Activated CD4-positive, alpha-beta T cell treated with anti-CD3 and anti-CD28 coated beads for 48 hours (primary cell): ENCODE measurements at places on chromosomes 7 and 10.

GRCh38 chr10:124643330-124644009 lies 100.7 kb downstream of the FAM53B start:
- no peak for DNase-seq

DNA sequence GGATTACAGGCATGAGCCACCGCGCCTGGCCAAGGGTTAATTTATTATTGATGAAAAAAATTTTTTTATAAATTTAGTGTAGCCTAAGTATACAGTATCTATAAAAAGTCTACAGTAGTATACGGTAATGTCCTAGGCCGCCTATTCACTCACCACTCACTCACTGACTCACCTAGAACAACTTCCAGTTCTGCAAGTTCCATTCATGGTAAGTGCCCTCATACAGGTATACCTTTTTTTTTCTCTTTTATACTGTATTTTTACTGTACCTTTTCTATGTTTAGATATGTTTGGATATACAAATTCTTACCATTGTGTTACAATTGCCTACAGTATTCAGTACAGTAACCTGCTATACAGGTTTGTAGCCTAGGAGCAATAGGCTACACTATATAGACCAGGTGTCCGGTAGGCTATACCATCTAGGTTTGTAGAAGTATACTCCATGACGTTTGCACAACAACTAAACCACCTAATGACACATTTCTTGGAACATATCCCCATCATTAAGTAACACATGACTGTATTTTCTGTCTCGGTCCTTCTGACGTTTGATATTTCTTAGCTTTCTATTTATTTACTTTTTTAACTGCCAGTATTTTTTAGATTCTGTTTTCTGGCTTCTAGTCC lies 23.4 kb downstream of the IRF5 start:
- DNase-seq = no peak

DNA sequence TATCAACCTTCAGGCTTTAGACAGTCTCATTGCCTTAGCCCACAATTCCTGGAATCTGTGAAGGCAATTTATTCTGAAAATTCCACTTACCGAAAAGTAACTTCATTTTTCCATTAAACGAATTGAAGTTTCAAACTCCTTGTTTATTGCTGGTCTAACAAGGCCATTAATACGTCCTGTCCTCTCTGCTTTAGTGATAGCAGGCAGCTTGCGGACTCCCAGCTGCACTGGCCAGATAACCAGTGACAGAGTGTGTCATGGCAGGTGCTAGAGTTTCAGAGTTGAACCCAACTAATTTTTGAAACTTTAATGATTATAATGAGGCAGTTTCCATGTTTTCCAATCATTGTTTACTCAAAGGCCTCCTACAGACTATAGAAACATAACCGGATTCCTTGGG lies 31.1 kb downstream of the LOXL4 start:
- DNase-seq = no peak

DNA sequence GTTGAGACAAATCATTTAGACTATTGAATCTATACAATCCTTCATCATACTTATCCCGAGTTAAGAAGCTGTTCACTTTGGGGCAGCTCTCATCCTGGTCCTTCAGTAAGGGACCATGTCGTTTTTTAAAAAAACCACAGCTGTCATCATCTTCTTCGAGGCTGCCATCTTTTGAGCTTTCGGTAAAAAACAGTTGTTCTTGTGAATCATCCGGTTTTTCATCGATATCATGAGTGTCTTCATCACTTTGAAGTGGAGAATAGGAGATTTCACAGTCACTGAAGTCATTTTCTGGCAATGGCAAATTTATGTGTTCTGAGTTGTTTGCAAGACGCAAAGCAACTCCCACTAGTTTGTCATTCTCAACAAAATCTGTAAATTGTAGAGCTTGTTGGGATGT lies 3.9 kb downstream of the DCLRE1A start:
- no peak for DNase-seq

GRCh38 chr10:44788147-44789129 lies 122.7 kb upstream of the TMEM72 start:
- no peak for DNase-seq

- no peak for DNase-seq
Observed at GRCh38 chr10:73644767-73645166, 3.5 kb upstream of the MYOZ1 start.

- peak; percentile 55 for DNase-seq
Observed at GRCh38 chr10:122567056-122567660, 6.6 kb downstream of the DMBT1 start.

GRCh38 chr7:116228241-116228640 lies 17.9 kb downstream of the TES start:
- no peak for DNase-seq

DNA sequence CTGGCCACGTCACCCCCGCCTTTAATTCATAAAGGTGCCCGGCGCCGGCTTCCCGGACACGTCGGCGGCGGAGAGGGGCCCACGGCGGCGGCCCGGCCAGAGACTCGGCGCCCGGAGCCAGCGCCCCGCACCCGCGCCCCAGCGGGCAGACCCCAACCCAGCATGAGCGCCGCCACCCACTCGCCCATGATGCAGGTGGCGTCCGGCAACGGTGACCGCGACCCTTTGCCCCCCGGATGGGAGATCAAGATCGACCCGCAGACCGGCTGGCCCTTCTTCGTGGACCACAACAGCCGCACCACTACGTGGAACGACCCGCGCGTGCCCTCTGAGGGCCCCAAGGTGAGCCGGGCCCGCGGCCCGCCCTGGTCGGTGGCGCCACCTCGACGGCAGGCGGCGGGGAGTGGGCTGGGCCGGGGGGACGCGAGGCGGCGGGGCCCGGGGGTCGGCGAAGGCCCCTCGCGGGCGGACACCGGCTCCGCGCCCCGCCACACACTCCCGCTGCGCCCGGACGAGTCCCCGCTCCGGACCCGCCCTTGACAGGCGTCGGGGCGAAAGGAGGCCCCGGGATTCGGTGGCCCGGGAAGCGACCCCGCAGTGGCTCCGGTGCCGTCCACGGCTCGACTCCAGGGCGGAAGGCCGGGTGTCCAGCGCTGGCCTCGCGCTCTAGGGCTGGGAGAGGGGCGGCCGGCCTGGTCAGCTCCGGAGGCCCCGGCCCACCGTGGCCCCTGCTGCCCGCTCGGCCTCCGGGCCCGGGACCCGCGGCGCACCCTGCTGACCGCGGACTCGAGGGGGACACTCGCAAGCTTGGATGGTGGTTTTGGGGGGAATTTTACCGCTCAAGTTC lies 557 bp downstream of the BAG3 start:
- DNase-seq = peak; percentile 34

DNA sequence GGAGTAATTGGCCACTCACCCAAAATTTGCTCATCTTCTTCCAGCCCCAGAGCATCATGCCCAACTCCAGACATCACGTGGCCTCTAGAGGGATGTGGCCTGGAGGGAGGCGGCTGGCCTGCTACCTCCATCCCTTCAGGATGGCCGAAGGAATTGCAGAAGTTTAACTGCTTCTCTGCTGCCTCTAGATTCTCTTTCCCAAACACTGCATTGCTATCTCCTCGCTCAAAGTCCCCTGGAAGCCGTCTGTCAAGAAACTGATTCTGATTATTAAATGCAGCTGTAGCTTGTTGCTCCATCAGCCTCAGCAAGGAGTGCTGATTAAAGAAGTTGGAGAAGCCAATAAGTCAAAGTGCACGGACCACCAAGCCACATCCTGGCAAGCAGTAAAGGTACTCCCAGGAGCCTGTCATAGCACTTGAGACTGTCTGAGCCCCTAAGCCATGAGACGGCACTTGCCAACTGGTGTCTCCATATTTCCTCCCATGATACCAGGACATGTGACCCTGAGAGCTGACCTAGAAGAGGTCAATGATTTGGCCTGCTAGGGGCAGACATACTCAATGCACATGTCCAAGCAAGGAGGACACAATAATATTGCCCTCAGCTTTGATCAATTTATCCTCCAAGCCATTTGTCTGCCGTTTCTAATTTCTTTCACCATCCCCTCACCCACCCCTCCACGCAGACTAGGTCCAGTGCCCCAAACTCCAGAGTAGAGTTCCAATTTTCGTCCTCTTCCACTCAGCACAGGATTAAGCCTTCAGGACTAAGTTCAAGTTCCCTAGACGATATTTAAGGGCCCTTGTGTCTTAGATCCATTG lies 84.2 kb downstream of the TBXAS1 start:
- no peak for DNase-seq

- no peak for DNase-seq
Observed at GRCh38 chr10:112624546-112625048, 177.6 kb downstream of the VTI1A start.

DNA sequence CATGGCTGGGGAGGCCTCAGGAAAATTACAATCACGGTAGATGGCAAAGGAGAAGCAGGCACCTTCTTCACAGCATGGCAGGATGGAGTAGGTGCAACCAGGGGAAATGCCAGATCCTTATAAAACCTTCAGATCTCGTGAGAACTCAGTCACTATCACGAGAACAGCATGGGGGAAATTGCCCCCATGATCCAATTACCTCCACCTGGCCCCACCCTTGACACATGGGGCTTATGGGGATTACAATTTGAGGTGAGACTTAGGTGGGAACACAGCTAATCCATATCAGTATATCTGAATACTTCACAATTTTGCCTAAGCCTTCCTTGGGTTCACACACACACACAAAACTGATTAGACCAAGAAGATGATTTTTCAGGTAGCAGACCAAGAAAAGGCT lies 145.1 kb upstream of the COL1A2 start:
- DNase-seq = no peak

- no peak for DNase-seq
Observed at GRCh38 chr10:97261656-97262055, 30.8 kb downstream of the ARHGAP19 start.

- DNase-seq = no peak
Observed at GRCh38 chr7:69436946-69437345, 161.3 kb upstream of the AUTS2 start.

- DNase-seq = peak; percentile 45
Observed at GRCh38 chr10:26488344-26488743, 50.2 kb downstream of the APBB1IP start.

DNA sequence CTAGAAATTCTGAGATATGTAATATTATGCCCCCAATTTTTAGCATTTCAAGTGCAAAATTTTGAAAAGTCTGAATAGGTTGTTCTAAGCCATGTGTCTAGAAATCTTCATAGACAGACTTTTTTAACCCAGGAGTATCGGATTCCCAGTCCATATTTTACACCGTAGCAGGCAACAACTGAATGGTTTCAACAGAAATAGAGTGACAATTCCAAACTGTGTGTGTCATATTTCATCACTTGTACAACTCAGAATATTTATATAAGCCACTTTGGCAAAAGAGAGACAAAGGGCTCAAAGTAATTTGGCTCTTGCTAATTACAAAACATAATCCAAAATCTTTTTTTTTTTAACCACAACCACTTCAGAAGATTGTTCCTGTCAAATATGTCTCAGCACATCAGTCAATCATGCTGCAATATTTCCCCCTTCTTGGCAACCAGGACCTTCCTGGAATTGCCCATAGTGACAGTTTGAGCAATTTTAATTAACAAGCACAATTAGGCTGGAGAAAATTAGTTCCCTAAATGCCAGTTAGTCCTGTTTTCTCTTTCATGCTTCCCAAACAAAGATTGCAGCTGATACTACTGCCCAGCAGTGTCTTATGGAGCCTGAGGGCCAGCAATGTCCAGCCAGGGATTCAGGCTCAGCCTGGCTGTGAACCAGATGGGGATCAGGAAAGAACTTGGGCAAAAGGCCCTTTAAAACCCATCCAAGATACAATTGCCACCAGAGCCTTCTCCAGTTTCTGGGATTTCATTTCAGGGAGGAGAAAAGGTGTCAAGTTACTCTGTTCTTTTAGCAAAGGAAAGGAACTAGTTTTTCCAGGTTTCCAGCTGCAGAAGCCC lies 533.3 kb upstream of the GHITM start:
- no peak for DNase-seq

GRCh38 chr7:1817061-1817712 lies 147.1 kb downstream of the ELFN1 start:
- DNase-seq = no peak

DNA sequence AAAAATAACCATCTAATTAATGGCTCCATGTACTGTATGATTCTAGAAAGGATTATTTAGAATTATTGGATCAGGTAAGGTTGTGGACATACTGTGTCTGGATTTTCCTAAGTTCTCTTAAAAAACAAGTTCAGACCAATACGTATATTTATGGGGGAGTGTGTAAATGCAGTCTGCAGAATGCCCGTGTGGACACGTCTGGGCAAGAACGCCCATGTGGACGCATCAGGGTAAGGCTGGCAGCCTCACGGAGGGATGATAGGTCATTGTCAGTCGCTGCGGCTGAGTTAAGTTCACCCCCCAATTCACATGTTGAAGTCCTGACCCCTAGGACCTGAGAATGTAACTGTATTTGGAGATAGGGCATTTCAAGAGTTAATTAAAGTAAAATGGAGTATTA lies 160.0 kb upstream of the SHH start:
- DNase-seq = no peak

DNA sequence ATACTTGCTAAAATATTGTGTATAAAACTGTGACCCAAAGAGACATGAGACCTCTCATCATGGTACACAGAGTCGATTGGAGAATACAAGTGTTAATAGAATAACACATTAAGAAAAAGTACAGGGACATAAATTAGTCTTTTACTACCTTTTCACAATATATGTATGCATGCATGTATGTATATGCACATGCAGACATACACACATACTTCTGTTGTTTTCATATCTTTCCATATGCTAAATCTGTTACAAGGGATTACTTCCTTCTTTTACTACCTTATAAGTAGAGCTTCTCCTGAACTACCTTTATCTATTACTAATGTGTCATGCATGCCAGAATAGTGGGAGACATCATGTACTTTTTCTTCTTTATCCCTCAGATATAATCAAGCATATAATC lies 131.6 kb downstream of the GPR158 start:
- DNase-seq = no peak
